Cardiac muscle cell (in vitro differentiated cells and primary cell): ENCODE measurements at places on chromosomes 16 and 17. TPM values are rescaled to one million over a fixed set of nuclear protein-coding genes. Genes with fewer than 3 reads are reported as not detected.

TLCD3B gene
- not detected in 2 replicates for polyA plus RNA-seq

KIF19 gene
- polyA plus RNA-seq, result 1.2 TPM in 1 of 2 replicates, not detected in the other

OTOA gene
- polyA plus RNA-seq, result not detected in 2 replicates

- H3K4me1 ChIP-seq, result peaks cover 65% of the 10 kb centered on the region
- peak overlapping the region; percentile 69 for H3K27ac ChIP-seq
- DNase-seq, result peak; percentile 35
- no peaks in the 10 kb centered on the region for H3K27me3 ChIP-seq
- no peak overlapping the region for H3K4me3 ChIP-seq
- H3K36me3 ChIP-seq, result no peaks in the 10 kb centered on the region
These were observed 16.2 kb downstream of the RPH3AL start for GRCh38 chr17:336110-337021.

DNA sequence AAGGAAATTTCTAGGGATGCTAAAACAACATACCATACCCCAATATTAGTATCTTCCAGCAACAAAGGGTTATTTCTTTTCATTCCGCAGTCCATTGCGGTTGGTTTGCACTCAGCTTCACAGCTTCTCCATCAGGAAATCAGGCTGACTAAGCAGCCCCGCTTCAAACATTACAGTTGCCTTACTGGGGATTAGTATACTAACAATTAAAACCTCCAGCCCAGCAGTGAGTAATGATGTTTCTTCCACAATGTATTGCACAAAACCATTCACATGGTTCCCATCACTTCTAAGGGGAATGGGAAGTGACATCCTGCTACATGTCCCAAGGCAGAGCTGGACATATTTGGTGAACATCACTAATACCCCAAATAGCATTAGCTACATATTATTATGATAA, 1384.9 kb downstream of the CDH8 start:
- H3K27ac ChIP-seq, result no peak overlapping the region
- no peaks in the 10 kb centered on the region for H3K27me3 ChIP-seq
- no peak overlapping the region for H3K4me3 ChIP-seq
- no peak for DNase-seq
- H3K4me1 ChIP-seq, result no peaks in the 10 kb centered on the region
- H3K36me3 ChIP-seq, result no peaks in the 10 kb centered on the region

- no peak overlapping the region for H3K4me3 ChIP-seq
- H3K36me3 ChIP-seq, result no peaks in the 10 kb centered on the region
- peaks cover 28% of the 10 kb centered on the region for H3K4me1 ChIP-seq
- H3K27ac ChIP-seq, result peak overlapping the region; percentile 71
- DNase-seq, result no peak
These were observed 9.9 kb downstream of the RND2 start for GRCh38 chr17:43034894-43035293.

GRCh38 chr17:7842380-7843256, 8.6 kb downstream of the KDM6B start:
- H3K36me3 ChIP-seq, result peaks cover 20% of the 10 kb centered on the region
- H3K27me3 ChIP-seq, result no peaks in the 10 kb centered on the region
- peak overlapping the region; percentile 74 for H3K27ac ChIP-seq
- peak; percentile 93 for DNase-seq
- H3K4me3 ChIP-seq, result peak overlapping the region; percentile 40

DNA sequence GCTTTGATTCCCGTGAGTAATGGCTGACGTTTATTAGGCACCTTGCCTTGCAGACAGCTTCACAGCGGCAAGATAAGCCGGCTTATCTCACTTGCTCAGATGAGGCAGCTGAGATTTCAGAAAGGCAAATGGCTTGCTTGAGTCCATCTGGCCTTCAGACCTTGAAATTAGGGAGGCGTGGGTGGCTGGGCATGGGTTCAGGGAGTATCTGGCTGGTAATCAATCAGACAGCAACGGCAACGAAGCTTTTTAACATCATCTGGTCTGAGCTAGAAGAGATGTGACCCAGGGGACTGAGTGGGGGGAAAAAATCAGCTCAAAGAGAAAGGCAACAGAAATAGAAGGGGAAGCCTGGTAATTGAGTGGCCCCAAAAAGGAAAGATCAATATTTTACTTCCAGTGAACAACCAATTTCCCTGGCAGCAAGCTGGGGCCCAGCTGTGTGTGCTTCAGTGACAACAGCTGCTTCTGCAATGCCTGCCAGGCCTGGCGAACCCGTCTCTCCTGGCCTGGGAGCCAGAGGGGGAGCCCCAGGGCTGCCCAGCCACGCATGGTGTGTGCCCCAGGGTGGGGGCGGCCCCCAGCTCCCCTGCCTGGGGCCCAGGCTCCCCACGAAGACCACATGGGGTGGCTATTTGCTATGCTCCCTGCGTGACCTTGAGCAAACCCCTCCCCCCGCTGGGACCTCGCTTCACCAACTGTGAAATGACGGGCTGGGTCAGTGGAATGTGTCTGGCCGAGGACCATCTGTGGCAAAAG, 34.0 kb downstream of the RAB11FIP4 start:
- no peaks in the 10 kb centered on the region for H3K36me3 ChIP-seq
- peaks cover 9% of the 10 kb centered on the region for H3K4me1 ChIP-seq
- H3K27ac ChIP-seq, result peak overlapping the region; percentile 46
- no peak overlapping the region for H3K4me3 ChIP-seq
- no peak for DNase-seq
- no peaks in the 10 kb centered on the region for H3K27me3 ChIP-seq

DNA sequence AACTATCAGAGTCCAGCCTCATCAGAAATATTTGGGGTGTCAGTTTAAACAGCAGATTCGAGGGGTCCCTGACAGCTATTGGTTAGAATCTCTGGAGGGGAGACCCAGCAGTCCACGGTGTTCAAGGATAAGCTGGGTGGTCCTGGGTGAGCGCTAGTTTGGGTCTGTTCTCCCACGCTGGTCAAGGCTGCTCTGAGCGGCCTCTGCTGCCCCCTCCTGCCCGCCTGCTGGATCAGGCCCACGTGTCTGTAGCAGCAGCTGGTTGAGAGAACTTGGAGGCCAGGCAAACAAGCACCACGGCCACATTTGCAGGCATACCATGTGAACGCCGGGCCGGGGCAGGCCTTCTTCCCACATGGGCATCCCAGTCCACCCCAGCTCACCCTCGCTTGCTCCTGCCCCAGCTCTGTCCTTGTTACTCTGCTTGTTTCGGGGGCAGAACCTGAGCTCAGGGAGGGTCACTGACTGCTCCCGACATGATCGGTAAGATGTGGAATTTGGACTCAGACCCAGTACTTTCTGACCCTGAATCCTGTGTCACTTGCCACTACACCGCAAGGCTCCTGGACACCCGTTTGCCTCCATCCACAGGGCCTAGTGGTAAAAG, 7.4 kb downstream of the FOXF1 start:
- H3K4me1 ChIP-seq, result peaks cover 7% of the 10 kb centered on the region
- peak; percentile 79 for DNase-seq
- H3K27me3 ChIP-seq, result peaks cover 69% of the 10 kb centered on the region
- no peak overlapping the region for H3K4me3 ChIP-seq
- H3K36me3 ChIP-seq, result no peaks in the 10 kb centered on the region

GRCh38 chr16:48813485-48813884, 203.5 kb upstream of the N4BP1 start:
- peaks cover 72% of the 10 kb centered on the region for H3K27me3 ChIP-seq
- no peak for DNase-seq
- no peak overlapping the region for H3K4me3 ChIP-seq
- H3K4me1 ChIP-seq, result no peaks in the 10 kb centered on the region
- H3K36me3 ChIP-seq, result no peaks in the 10 kb centered on the region

DNA sequence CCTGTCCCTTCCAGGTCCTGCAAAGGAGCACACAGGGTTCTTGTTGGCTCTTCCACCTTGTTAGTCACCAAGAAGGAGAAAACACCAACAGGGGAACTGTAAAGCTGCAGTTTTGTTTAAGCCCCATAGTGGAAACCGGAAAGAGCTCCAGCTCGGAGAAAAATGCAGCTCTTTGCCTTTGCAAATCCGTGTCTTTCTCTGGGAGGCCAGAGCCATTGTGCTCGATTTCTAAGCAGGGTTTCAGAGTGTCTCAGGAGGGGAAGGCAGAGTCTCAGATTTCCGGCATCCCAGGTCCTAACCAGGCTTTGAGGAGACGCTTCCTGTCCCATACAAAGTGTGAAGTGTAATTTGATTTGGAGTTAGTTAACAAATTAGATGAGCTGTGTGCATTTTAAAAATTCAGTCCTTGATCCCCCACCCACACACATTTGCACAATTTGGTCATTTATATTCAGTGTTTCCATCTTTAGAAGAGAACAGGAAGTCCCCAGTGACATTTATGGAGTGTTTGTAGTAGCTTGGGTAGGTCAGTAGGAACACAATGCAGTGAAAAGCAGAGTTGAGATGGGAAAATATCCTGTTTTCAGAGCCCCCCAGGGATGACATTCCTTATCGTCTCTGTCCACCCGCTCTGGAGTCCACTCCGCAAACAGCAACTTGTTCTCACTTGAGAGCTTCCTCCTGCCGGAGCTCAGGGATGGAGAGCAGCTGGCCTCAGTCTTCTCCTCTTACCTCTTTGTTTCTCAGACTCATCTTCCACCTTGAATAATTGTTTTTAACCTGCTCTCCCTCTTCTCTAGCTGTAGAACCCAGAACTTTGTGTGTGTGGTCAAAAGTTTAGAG, 331.9 kb downstream of the SEC14L1 start:
- peak; percentile 32 for DNase-seq
- H3K36me3 ChIP-seq, result no peaks in the 10 kb centered on the region
- peak overlapping the region; percentile 96 for H3K27ac ChIP-seq
- peaks cover 83% of the 10 kb centered on the region for H3K4me1 ChIP-seq
- no peaks in the 10 kb centered on the region for H3K27me3 ChIP-seq
- no peak overlapping the region for H3K4me3 ChIP-seq

DNA sequence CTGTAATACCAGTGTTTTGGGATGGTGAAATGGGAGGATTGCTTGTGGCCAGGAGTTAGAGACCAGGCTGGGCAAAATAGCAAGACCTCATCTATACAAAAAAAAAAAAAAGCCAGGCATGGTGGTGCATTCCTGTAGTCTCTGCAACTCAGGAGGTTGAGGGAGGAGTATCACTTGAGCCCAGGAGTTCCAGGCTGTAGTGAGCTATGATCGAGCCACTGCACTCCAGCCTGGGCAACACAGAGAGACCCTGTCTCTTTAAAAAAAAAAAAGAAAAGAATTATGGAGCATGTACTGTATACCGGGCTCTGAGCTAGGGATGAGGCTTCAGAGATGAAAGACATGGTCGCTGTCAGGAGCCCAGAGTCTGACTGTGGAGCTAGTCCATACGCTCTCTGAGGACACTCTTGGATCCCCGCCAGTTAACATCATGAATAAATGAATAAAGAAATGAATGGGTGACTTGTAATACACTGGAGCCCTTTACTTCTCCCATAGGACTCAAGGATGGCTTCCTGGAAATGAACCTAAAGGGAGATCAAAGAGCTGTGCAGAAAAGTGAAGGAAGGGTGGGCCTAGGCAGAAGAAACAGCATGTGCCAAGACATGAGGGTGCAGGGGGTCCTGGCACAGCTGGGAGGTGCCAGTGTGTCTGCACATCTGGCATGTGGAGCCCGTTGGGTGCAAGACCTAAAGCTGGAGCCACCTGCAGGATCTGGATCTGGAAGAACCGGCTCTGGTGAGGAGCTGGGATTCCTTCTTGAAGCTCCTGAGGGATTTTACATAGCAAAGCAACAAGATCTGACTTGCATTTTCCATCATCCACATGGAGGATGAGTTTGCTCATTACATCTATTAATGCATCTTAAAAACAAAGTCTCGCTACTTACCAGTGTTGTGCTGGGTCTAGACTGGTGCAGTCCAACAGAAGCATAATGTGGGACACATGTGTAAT, 120.4 kb downstream of the IRX3 start:
- DNase-seq, result no peak
- H3K27ac ChIP-seq, result no peak overlapping the region
- H3K36me3 ChIP-seq, result no peaks in the 10 kb centered on the region
- H3K4me1 ChIP-seq, result peaks cover 7% of the 10 kb centered on the region
- H3K4me3 ChIP-seq, result no peak overlapping the region
- no peaks in the 10 kb centered on the region for H3K27me3 ChIP-seq
